NCI-H446 treated with DMSO at 0.1 percent for 48 hours (cell line): ENCODE measurements at places on chromosomes 5 and 9.

- DNase-seq = no peak
Observed at GRCh38 chr9:114958844-114959235, 28.4 kb upstream of the TNFSF8 start.

- no peak for DNase-seq
Observed at GRCh38 chr5:95102687-95103086, 182.2 kb downstream of the MCTP1 start.

DNA sequence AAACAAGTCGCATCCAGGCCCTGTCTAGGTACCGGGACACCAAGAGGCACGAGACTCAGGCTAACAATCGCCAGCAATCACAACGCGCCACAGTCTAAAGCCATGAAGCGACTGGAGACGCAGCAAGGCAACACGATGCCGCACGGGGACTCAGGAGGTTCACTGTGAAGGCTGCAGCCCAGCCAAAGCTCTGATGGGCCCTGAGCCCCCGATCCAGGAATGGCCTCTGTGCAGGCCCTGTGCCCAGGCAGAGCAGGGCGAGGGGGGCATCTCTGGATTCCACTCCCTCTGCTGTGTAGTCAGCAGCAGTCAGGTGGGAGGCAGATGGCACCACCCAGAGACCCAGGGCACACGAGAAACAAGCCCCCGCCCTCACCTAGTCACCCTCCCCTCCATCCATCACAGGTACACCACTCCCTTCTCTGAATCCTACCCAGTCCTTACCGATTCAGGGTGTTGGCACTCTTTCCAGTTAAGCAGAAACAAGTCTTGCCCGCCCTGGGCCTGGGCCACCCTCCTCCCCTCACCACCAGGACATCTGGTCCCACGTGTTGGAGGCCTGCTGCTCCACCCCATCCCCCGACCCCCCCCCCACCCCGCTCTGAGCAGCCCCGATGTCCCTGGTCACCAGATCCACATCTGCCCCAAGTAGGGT is 1.1 kb downstream of the RALGDS start:
- no peak for DNase-seq

DNA sequence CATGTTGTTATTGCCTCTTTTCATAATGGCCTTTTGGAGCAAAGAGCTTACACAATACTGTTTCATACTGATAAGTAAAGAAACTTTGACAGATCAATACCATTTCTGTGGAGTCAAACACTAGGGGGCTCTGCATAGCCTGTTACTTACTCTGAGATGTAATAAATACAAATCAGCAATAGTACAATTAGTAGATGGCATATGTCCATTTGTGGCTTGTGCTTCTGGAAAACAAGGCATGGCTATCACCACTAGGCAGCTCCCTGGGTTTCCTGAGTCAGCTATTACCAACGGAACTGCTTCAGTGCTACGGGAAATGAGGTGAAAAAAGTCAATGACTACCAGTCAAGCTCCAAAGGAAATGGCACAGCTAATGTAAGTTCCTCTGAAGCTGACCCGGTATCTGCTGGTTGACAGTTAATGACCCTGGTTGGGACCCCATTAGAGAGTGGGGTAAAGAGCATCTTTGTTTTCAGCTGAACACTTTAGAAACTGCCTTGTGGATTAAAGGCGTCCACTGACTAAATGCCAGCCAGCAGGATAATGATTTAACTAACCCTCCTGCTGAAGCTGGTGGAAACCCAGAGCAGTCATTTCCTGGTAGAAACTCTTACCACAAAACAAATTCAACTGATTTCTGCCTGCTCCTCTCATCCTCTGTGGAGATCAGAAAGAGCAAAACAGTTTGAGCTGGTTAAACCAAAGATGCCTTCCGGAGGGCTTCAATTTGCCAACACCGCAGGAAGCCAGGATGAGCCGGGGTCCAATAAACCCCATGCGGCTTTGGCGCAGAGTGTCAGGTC is 69.0 kb upstream of the FAM169A start:
- DNase-seq = peak; percentile 9

DNA sequence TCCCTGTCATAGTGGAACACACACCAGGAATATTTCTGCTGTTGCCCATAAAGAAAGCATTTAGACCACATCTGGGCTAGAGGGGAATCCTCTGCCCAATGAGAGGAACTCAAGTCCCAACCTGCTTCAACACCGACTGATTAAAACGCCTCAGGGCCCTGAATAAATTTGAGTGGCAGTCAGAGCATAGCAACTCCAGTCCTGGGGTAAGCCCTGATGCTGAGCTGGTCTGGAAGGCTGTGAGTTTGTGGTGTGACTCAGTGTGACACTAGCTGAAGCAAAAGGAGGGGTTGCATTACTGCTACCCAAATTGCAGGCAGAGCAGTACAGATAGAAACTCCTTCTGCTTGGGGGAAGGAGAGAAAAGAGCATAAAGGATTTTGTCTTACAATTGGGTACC is 148.3 kb downstream of the PRDM9 start:
- no peak for DNase-seq

DNA sequence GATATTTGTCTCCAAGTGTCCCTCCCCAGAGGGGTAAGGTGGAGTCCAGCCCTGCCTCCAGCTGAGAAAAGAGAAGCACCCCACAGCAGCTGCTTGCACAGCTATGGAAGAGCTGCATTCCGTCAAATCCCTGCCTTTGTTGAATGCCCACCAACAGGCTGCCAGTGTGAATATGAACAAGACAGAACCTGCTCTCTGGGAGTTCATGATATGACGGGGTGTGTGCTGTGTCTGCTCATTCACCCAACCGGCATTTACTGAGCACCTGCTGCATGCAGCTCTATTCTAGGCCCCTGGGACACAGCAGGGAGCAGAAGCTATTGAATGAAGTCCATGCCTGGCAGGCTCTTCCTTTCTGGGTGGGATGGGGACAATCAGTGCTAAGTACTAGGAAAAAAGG is 238.8 kb downstream of the GADD45G start:
- no peak for DNase-seq

- no peak for DNase-seq
Observed at GRCh38 chr5:125106881-125107280, 360.4 kb upstream of the ZNF608 start.

DNA sequence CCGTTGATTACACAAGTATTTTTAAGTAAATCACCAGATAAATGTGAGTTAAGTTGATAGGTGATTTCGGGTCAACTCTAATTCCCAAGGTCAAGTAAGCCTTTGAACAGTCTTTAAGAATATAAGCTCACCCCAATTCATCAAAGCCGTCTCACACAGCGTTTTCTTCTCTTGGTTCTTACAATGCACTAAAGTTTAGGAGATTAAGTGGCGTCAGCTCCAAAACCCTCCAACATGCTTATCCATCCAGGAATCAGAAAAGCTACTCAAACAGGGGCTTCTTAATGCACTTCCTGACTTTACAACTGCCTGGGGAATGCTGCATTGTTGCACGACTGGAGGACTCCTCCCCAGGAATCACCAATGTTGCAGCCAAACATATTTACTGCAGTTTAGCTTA is 206.2 kb upstream of the EFNA5 start:
- no peak for DNase-seq

- DNase-seq = no peak
Observed at GRCh38 chr5:9201761-9202160, 344.1 kb downstream of the SEMA5A start.

DNA sequence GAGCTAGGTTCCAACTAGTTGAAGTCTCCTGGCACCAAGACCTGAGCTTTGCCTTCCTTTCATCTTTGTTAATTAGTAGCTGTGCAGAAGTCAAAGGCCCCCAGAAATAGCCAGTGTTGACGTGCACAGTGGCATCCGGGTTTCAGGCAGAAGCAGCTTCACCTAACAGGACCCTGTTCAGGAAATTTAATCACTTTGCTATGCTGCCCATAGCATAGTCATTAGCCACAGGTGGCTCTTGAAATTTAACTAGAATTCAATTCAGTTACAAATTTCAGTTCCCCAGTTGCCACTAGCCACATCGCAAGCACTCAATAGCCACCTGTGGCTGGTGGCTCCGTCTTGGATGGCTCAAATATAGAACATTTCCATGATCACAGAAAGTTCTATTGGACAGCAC is 179.1 kb downstream of the GOLPH3 start:
- no peak for DNase-seq

GRCh38 chr9:16152276-16153101 is 599.6 kb downstream of the CCDC171 start:
- peak; percentile 35 for DNase-seq

DNA sequence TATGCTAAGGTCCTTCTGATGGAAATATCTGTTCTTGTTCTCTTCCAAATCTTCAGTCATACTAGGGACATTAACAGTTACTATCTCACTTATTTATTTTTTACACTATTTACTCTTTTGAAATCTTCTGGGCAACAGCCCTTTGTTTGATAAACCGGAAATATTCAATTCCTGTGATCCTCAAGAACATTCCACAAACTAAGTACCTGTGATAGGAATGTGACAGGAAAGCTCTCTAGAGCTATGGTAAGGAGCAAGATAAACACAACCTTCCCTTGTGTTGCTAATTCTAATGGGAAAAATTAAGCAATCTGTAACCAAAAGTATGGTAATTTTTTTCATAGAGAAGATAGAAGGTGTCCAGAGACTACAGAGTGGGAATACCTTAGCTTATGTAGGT is 22.0 kb upstream of the ANKRD34B start:
- DNase-seq = no peak
